ENCODE measurements at places on chromosomes 1 and 21.
A peak's percentile ranks its signal among the peaks of the same experiment; 100 is the strongest.

DNA sequence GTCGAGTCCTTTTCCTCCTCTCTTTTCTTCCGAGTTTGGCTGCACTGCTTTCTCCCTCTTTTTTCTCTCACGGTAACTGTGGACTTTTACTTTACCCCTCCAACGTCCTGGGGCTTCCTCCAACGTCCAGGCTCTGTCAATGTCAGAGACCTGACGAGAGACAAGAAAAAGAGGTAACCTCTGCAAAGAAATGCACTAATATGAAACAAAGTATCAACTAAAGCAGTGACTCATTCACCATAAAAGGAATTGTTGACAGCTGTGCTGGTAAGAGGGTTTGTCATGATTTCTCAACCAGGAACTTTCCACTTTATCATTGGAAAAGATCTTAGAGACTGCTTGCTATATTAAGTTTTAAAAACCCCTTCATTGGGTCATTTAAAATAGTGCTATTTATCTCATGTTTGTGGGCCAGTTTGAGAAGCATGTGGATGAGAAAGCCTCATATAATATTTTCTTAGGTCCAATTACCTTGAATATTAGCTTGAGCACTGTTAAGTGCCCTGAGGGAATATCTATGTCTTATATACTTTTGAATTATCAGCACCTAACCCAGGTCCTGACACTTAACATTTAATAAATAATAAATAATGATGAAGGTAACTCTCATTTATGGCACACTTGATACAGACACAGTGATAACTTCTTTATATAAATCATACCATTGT, at the start of gene GBP2:
Gene GBP2 (minus strand): TSS at position 202 of the 668 bp plus-strand sequence. CDS start 4,148 bp downstream, outside the sequence.
- peak; percentile 45 for DNase-seq

GRCh38 chr1:40651138-40651857, 14.2 kb downstream of the RIMS3 start:
- no peak for DNase-seq

- DNase-seq, result no peak
Measured at GRCh38 chr1:171809834-171810233, 28.4 kb downstream of the METTL13 start.

GRCh38 chr1:37998913-37999429, 6.3 kb downstream of the FHL3 start:
- peak; percentile 29 for DNase-seq

- DNase-seq, result no peak
Measured at GRCh38 chr1:32870615-32871363, at the start of gene FNDC5. TSS of gene FNDC5 (minus strand) at chr1:32870912.

DNA sequence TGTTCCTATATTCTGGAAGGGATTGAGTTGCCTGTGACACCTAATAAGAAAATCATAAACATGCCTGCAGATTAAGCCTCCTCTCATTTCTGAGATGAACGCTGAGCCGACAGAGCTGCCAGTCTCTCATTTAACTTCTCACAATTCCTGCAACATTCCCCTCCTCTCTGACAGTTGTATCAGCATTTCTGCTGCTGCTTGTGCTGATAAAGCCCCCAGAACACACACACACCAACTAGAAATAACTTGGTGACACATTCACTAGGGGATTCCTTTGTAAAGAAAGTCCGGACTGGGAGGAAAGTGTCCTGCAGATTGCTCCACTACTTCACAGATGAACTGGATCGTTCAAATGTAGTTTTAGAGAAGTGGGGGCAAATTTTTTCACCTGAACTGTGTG, 437.3 kb downstream of the PLA2G4A start:
- DNase-seq, result no peak

GRCh38 chr1:177824508-177824982, 145.3 kb downstream of the SEC16B start:
- DNase-seq, result no peak

GRCh38 chr1:50978852-50979781, 9.1 kb downstream of the CDKN2C start:
- DNase-seq, result peak; percentile 41

- DNase-seq, result no peak
Measured at GRCh38 chr1:94325377-94326302, 88.3 kb upstream of the ARHGAP29 start.

DNA sequence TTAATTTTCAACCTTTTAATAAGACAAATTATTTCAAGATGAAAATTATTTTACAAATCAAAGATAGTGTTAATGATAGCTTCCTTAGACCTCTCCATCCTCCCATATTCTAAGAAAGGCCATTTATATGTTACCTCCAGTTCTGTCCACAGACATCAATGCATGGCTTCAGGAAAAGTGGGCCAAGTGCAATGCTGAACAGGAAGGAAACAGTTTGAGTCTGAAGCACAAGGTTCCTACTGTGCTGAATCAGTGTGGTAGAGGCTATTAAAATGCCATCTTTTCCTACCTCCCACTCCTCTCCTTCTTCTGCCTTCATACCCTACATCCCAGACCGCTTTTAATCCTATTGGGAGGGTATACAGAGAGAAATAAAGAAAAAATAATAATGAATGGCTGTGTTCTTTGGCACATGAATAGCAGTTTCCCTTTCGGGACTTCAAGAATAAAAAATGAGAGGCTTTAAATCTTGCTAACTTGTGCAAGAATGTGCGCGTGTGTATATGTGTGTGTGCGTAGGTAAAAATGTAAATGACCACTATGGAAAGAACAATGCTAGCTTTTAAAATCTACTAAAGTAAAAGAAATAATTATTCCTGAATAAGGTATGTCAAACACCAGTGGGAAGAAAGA, 62.6 kb upstream of the C1orf105 start:
- DNase-seq, result peak; percentile 16

DNA sequence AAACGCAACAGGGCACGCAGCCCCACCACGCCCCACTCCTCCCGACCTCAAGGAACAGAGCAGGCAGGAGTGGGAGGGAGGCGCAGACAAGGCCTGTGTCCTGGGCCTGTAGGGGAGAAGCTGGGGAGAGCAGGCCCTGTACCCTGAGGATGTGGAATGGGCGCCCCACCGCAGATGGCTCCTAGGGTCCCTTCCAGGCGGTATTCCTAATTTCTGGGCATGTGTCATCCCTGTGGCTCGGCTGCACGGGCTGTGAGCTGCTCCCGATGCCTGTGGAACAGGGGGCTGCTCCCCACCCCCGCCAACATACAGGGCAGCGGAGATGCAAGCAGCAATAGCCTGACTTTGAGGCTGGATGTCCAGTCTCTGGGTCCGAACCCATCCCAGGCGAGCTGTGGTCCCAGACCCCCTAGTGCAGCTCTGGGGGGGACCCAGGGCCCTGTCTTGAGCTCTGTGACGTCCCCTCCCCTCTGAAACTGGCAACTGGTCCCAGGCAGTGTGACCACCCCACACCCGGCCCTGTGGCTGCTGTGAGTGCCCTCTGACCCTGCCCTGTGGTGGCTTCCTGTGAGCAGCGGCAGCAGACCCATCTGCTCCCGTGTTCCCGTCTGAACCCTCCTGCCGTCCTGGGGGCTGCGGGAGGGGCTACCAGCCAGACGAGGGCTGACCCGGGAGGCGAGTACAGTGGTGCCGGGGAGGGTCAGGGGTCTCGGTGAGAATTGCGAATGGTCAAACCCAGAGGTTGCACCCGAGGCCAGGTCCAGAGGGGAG, 13.9 kb upstream of the COL6A2 start:
- DNase-seq, result no peak

- no peak for DNase-seq
Measured at GRCh38 chr1:89363638-89364536, at the start of gene GBP6. TSS of gene GBP6 (plus strand) at chr1:89364059. CDS start at chr1:89368552, 4,493 bp downstream.

Measured in CD4-positive, alpha-beta T cell treated with Interleukin-17A for 4 hours (primary cell).